ENCODE measurements at places on chromosomes 5 and 9. TPM values are rescaled to one million over a fixed set of nuclear protein-coding genes. Genes with fewer than 3 reads are reported as not detected.

The CDKN2AIPNL gene
- total RNA-seq: 23.7 TPM

GRCh38 chr9:88873635-88874034 is 117.6 kb upstream of the S1PR3 start:
- DNase-seq: no peak

DNA sequence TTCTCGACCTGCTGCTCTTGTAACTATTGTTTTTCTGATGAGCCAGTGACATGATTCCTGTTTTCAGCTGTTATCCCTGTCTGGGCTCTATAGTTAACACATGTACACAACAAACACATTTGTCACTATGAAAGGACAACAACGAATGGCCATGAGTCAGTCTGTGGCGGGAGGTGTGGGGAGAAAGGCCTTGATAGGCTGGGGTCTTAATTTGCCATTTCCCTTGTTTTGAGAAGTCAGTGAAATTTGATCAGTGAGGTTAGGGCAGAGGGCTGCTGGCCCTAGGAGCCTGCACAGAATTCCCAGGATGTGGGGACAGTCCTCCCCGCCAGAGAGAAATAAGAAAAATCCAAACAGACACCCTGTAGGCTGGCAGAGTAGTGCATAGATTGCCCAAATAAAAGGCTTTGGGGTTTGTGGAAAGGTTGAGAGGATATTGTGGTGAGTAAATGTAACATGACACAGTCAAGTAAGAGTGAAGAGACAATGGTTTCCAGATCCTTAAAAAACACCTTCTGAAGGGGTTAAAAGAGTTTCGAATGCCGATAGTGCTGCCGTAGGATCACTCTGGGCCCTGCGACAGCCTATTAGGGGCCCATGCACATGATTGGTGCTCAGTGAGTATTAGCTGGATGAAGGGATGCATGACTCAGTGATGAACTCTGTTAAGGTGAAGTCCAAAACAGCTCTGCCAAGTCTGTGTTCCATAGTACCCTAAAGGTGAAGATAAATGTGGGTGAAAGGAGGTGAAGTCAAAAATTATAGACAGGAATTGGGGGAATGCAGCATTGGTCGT is 110.9 kb upstream of the PRRC1 start:
- no peak for DNase-seq

The BNC2 gene
- total RNA-seq: 25.8 TPM

- DNase-seq: no peak
Measured at GRCh38 chr5:76920491-76920890, 32.4 kb upstream of the CRHBP start.

- no peak for DNase-seq
Measured at GRCh38 chr5:108556441-108557145, 174.7 kb upstream of the FBXL17 start.

The SPATA31D4 gene
- not detected for total RNA-seq

The SLC25A2 gene
- total RNA-seq: not detected

The MPDZ gene
- 86.0 TPM for total RNA-seq

DNA sequence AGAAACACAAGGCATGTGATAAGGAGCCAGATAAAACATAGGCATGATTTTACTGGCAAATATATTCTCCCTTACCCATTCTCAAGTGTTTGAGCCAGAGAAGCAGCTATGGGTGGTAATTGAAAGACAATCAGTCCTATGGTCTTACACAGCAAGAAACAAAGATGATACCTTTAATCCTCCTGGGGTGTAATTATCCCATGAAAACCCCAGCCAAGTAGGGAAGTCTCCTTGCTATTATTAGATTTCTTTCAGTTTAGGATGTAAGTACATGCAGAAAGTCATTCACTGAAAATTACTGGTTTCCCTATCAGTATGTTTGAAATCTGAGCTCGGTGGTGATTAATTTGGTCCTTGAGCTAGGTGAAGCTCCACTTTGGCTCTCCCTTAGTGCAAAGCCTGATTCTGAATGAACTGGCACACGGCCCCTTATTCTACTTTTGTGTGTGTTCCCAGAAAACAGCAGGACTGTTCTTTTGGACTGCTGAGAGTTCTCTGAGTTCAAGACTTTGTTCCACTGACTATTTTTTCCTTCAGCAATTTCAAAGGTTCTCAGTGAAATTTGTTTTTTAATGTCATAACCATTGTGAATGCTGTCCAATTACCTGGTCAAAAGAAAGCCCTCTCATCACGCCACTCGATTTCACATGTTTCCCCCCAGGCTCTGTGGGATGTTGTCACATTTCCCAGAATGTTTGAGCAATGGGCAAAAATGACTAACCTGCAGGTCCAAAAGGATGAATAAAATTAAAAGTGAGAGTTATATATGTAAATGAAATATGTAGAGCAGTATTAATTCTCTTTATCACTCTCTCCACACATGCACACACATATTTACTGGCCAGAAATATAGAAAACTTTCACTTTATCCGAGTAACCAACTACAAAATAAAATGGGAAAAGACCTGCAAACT is 343.0 kb downstream of the RAB3C start:
- no peak for DNase-seq

GRCh38 chr9:34651876-34652601 is at the start of gene IL11RA:
IL11RA (plus strand) TSS chr9:34652185; CDS start chr9:34655218, 3,033 bp downstream.
- peak; percentile 94 for DNase-seq

DNA sequence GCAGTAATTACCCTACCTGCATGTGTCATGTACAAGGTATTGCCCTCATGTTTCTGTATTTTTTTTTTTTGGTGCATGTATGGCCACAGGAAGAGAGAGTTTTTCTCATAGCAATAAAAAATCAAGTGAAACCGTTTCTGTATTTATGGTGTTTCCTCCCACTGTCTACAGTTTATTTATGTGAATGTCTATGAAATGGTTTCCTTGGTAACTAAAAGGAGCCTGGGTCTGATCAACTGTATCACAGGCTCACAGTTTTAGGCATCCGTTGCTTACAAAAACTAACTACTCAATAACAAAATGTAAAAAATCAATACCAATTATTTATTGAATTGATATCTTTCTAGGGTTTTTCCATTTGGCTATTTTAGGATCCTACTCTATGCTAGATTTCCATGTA is 464.4 kb downstream of the TAF11L14 start:
- DNase-seq: peak; percentile 35

The S100Z gene
- total RNA-seq: 2.1 TPM

DNA sequence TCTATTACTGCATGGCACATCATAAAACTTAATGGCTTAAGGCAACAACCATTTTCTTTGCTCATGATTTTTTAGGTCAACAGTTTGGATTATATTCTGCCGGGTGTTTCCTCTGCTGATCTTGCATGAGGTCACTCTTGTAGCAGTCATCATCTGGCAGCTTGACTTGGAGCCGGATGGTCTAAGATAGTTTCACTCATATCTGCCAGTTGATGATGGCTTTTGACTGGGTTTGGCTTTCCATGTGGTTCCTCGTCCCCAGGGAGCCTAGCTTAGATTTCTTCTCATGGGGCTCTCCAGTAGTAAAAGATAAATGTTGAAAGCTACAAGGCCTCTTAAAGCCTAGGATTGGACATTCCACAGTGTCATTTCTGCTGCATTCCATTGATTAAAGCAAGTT is 27.4 kb downstream of the LNPEP start:
- peak; percentile 60 for DNase-seq

DNA sequence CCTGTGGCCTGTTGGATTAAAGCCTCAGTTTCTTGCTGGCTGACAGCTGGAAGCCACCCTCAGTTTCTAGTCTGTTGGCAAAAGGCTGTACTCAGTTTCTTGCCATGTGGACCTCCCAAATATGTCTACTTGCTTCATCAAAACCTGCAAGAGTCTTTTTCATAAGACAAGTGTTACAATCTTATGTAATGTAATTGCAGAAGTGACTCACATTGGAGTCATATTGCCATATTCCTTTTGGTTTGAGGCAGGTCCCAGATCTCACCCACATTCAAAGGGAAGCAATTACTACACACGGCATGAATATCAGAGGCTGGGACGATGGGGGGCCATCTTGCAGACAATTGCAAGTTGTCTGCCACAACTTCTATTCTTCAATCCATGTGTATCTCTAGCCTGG is 286.7 kb upstream of the IL12B start:
- no peak for DNase-seq

The PCDHB4 gene
- total RNA-seq: 4.0 TPM

DNA sequence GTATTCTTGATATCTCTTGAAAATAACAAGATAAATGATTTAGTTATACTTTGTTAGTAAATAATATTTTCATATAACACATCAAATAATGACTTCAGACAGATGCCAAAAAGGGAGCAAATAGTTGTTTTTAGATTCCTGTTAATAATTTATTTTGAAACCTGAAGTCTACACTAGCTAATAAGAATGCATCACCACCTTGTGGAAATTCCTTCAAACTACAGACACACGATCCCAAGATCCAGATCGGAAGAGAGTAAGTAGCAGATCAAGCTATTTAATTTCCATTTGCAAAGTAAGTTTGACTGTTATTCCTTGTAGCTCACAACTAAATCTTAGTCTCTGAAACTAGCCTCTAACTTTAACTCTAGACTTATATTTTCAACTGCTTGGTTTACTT is 35.5 kb upstream of the ISL1 start:
- DNase-seq: no peak

The IFT74 gene
- total RNA-seq: 22.0 TPM

The CENPK gene
- 12.4 TPM for total RNA-seq

- DNase-seq: peak; percentile 67
Measured at GRCh38 chr5:79974886-79975285, 16.2 kb downstream of the MTX3 start.

DNA sequence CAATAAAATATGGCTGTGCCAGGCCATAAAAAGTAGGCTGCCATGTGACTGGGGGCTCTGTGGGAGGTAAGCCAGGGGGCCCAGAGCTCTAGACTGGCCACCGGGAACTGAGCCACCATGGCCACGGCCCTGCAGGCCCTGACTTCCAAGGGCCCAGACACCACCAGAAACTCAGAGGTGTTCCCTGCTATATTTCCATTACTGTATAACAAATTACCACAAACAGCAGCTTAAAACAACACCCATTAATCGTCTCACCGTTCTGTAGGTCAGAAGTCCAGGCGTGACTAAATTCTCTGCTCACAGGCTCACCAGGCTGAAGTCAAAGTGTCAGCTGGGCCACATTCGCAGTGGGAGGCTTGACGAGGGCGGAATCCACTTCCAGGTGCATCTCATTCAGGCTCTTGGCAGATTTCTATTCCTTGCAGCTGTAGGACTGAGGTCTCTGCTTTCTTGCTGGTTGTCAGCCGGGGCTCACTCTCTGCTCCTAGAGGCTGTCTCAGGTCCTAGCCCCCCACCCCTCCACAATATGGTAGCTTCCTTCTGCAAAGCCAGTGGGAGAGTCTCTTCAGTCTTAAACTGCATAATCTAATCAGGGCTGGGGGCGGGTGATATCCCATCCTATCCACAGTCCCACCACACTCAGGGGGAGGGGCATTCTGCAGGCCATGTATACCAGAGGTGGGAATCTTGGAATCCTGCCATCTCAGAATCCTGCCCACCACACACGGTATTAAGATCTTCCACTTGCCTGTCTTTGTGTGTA is 125.4 kb downstream of the C5orf15 start:
- DNase-seq: no peak

GRCh38 chr9:29697011-29697410 is 2123.7 kb upstream of the C9orf72 start:
- DNase-seq: no peak

- DNase-seq: no peak
Measured at GRCh38 chr5:1390861-1391600, 46.1 kb upstream of the CLPTM1L start.

- DNase-seq: no peak
Measured at GRCh38 chr5:139046551-139046950, 151.6 kb downstream of the SIL1 start.

GRCh38 chr9:137301081-137301947 is 757 bp downstream of the NRARP start:
- peak; percentile 63 for DNase-seq

- DNase-seq: no peak
Measured at GRCh38 chr5:4233671-4234070, 638.0 kb downstream of the IRX1 start.

DNA sequence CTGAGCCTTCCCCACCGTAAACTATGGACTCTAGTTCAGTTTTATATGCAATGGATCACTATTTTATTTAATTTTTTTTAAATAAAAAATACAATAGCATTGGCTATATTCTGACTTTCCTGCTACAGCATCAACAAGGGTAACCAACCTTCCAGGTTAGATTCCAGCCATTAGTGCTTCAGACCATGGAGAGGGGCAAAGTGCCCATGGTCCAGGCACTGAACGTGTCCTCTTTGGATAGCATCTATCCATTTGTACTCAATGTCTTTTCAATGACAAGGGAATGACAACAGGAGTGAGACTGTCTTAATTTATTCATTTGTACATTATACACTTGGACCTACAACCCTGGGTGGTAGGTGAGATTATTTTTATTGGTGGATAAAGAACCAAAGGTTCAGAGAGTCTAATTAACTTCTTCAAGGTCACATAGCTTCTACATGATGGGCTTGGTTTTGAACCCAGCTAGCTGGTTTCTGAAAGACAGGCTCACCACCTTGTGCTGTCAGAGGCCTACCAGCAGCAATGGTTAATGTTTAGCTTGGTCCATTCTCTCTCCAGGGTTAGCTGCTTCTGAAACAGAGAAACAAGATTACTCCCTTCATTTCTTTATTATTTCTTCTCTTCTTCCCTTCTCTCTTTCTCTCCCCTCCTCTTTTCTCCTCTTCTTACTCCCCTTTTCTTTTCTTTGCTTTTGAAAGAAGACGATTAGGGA is 11.5 kb downstream of the TMEM171 start:
- DNase-seq: no peak

DNA sequence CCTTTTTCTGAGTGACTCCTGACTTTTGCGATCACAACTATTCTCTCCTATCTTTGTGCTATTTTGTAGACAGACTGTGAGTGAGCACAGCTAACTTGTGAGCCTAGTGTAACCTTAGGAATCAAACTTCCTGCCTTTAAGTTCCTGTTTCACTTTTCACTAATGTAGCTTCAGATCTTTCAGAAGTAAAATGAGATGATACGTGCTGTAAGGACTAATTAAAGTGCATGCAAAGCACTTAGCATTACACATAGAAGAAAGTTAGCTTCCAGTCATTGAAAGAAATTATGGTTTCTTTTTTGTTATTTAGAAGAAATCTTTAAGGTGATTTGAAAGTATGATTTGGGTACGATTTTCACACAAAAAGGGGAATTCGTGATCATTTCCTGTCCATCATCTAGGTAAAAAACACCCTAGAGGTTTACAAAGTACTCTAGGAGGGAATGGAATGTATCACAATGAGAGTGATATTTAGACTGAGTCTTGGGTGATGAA is 122.7 kb downstream of the ST8SIA4 start:
- DNase-seq: no peak

The UGT3A1 gene
- 26.6 TPM for total RNA-seq
